Karpas-422 (cell line): ENCODE measurements at places on chromosomes 1 and 21.

DNA sequence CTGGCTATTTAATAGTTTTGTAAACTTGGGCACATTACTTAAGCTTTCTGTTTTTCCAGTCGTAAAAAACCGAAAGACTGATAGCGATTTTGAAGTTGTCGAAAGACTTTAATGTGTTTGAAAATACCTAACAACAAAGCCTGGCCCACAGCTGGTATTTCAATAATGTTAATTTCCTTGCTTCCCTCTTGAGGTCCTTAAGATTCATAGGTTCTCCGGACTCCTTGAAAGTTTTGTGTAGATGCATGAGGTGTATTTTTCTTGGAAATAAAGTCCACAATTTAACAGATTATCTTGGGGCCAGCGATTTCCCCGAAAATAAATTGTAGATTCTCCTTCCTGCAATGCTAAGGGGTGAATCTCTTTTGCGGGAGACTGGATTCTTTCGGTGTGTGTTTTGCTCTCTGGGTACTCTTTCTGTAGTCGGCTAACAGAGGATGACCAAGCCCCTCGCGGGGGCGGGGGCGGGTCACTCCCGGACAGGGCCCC lies 735 bp upstream of the YTHDF2 start:
- no peak for DNase-seq

DNA sequence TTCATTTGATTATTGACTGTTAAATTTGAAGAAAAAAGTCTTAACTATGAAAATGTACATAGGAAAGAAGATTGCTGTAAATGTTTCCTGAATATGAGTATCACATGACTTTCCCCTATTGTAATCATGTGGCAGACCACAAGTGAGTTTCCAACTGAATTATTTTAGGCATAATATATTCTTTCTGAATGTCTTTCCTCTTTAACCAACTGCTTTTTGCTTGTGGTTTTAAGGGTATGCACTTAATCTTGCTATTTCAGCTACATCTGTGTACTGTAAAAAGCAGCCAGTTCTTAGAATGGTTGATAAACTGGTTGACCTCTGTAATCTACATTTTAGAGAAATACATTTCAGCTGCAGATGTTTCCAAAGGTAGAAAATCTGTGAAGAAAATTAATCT lies 400.7 kb downstream of the NEGR1 start:
- no peak for DNase-seq

GRCh38 chr1:76759171-76759860 lies 108.0 kb upstream of the ST6GALNAC5 start:
- DNase-seq: no peak

- DNase-seq: no peak
Observed at GRCh38 chr1:224198572-224198971, 15.5 kb downstream of the DEGS1 start.

DNA sequence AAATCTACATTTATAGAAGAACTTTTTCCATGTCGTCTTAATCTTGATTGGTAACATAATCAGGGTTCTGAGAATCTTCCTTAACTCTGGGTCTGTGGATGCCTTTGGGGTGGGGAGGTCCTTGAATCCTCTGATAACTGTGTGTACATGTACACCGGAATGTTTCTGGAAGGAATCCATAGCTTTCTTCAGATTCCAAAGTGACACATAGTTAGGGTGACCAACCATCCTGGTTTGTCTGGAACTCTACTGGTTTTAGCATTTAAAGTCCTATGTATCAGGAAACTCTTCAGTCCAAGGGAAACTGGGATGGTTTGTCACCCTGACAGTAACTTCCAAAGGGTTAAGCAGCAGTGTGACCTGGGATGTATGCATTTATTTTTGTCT lies 16.8 kb downstream of the STRIP1 start:
- DNase-seq: no peak

GRCh38 chr1:182143154-182143657 lies 81.7 kb upstream of the ZNF648 start:
- peak; percentile 92 for DNase-seq

GRCh38 chr1:153533689-153534201 lies 2.0 kb downstream of the S100A6 start:
- DNase-seq: no peak

DNA sequence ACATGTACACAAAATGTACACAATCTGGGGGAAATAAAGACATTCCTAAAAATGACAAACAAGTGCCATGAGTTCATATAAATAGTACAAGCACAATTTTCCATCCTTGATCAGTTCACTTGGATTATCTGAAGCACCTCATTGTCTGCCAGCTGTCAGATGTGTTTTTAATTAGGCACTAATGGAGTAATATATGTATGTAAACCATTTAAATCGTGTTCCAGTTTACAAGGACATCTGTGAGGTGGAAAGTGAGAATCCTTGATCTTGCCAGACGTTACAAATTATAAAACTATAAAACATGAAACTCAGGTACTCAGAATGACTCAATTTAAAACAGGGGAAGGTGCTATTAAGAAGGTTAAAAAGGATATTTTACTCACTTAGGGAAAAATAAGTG lies 1312.2 kb downstream of the PLA2G4A start:
- DNase-seq: no peak

GRCh38 chr1:45014321-45015028 lies 2.4 kb downstream of the UROD start:
- DNase-seq: peak; percentile 90

DNA sequence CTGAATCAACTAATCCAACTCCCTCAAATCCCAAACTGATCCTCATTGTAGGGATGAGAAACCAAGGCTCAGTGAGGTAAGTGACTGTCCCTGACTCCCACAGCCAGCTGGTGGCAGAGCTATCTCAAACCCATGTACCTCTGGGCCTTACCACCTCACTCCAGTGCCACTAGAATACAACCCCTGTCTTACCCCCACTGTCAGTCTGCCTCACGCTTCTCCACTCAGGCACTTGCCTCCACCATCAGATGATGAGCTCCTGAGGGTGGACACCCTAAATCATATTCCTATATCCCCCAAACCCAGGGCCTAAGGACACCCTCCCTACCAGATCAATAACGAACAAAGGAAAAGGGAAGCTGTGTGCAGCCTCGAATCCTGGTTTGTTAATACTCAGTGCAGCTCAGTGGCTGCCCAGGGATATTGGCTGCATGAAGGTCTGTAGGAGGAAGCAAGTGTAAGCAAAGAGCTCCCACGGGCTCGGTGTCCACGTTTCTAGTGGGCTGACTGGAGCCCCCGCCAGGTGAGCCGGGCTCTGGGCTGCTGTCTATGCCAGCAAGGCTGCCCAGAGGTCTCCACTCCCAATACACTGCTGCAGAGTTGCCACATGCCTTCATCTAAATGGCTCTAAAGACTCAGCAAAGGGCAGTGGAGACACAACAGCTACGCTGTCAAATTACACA lies 533.4 kb downstream of the MATN1 start:
- DNase-seq: no peak

- no peak for DNase-seq
Observed at GRCh38 chr21:45031571-45032191, 42.7 kb upstream of the ADARB1 start.

DNA sequence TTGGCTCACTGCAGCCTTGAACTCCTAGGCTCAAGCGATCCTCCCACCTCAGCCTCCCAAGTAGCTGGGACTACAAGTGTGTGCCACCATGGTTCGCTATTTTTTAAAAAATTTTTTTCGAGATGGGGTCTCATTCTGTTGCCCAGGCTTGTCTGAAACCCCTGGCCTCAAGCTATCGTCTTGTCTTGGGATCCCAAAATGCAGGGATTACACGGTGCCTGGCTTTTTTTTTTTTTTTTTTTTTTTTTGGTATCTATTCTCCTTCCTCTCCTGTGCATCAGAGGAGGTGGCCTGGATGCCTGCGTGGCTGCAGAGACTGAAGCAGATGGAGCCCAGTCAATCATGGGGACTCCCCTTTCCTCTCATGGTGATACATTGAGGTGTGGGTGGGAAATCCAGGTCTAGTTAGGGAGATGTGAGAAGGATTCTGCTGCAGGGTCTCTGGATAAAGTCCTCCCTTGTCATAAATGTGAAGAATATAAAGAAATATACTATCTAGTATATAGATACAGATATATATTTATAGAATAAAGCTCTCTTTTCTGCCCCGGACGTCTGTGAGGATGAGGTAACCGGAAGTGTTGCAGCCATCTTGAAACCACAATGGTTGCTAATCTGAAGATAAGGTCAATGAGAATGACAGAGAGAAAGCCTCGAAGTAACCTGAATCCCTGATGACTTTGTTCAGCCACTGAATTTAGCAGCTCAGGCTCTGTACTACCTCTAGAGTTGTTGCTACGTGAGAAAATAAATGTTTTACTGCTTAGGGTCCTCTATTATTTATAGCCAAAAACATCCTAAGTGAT lies 19.5 kb upstream of the RGSL1 start:
- peak; percentile 44 for DNase-seq

DNA sequence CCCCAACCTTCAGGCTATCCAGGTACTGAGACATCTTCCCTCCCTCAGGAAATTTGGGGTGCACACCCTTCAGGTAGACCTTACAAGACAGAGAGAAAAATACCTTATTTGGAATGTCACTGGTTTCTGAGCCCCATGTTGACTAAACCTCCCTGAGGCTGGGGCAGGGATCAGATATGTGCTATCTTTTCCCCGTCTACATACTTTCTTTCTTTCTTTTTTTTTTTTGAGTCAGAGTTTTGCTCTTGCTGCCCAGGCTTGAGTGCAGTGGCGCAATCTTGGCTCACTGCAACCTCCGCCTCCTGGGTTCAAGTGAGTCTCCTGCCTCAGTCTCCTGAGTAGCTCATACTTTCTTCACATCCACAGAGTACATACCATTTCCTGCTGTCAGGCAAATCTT lies 1.6 kb downstream of the CYB5R1 start:
- no peak for DNase-seq

DNA sequence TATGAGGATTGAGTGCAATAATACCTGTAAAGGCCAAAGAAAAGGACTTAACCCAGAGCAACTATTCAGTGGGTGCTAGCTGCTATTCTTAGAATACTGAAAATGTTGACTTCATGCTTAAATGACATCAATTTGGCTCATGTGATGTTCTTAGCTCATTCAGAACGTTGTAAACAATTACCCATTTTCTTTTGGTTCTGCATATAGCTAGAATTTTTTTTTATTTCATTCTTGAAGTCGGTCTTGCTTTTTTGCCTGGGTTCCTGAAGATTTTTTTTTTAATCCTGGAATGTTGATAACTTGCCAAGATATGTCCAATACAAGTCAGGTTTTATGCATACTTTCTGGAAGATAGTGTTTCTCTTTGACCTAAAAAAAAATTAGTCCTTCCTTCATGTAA lies 772.0 kb downstream of the LTN1 start:
- no peak for DNase-seq

- peak; percentile 84 for DNase-seq
Observed at GRCh38 chr1:153617663-153618062, 1.5 kb upstream of the S100A14 start.

GRCh38 chr1:145690587-145691558 lies 16.3 kb downstream of the PDZK1 start:
- DNase-seq: no peak
